Forelimb muscle (tissue), 1 donor: ENCODE measurements at places on chromosomes 16 and 17.

- no peak for DNase-seq
These were observed 20.4 kb downstream of the USP10 start for GRCh38 chr16:84720177-84720579.

DNA sequence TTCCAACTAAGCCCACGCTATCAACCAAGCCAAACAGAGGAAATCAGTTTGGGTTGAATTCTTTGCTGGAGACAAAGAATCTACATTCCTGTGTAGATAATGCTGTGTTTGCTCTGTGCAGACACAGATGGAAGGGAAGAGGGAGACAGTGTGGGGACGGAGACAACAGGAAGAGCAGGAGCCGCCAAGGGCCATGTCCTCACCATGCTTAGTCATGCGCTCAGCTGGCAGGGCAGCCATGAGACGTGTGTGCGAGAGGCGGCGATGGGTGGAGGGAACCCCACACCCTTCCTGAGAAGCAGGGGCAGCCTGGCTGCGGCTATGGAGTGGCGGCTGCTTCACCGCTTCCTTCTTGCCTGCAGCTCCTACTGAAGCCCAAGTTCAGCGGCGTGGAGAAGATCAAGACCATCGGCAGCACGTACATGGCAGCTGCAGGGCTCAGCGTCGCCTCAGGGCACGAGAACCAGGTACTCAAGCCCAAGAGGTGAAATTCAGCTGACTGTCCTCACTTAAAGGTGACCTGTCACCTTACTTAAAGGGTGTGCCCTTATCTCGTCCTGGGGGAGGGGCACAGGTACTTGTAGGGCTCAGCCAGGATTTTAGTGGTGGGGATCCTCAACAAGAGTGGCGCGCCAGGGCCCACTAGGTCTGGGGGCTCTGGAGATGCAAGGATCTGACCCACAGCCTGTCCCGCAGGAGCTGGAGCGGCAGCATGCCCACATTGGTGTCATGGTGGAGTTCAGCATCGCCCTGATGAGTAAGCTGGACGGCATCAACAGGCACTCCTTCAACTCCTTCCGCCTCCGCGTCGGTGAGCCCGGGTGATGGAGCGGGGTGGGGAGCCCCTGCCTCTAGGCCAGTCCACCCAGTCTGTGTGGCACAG, 47.5 kb downstream of the ADCY7 start:
- no peak for DNase-seq

- no peak for DNase-seq
These were observed 4.8 kb downstream of the P2RX1 start for GRCh38 chr17:3911271-3912053.

- DNase-seq: no peak
These were observed 166.0 kb upstream of the ZFHX3 start for GRCh38 chr16:73213732-73214455.

- no peak for DNase-seq
These were observed 69.9 kb downstream of the ABR start for GRCh38 chr17:1109606-1110540.

DNA sequence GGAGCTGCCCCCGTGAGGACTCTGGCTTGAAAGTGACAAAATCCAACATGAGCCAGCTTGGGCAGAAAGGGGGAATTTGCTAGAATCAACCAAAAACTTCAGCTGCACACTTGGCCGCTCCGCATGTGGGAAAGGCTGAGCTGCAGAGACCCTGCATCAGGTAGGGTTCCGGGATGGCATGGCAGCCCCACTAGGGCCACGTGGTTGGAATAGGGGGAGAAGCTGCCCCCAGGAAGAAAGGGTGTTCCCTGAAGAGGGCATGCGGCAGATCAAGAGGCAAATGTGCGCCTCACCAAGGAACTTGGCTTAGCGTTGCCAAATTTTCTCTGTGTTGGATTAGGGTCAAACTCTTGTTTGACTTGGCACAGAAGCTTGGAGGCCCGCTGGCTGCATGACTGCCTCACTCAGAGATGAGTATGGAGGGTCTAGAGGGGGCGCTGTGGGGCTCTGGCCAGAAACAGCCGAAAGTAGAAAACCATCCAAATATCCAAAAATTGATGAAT, 29.2 kb upstream of the WFIKKN2 start:
- DNase-seq: no peak

DNA sequence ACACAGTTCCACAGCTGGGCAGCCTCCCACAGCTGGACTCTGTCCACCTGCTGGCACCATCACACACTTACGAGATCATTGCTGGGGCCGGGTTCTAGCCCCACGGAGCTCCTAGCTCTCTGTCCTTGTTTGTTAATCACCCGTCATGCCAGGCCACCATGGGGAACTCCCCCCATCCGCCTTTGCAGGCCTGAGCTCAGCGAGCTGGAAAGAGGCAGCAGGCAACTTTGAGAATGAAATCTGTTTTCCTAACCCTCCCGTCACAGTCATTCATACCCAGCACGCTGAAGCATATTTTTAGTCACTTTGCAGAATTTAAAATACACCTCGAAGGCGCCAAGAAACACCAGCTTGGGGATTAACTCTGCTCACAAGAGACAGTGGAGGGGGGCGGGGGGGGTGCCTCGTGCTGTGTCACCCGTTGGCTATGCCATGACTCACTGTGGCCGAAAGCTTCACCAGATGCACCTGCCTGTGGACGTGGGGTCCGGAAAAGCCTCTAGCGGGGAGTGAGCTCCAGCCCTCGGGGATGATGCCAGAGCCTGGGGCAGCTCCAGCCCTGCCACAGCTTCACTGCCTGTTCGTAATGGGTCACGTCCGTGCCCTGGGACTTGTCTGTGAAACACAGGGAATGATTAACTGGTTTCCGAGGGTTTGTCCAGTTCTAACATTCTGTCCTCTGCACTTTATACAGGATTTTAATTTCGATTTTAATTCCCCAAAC, 1.4 kb upstream of the SPNS2 start:
- no peak for DNase-seq

DNA sequence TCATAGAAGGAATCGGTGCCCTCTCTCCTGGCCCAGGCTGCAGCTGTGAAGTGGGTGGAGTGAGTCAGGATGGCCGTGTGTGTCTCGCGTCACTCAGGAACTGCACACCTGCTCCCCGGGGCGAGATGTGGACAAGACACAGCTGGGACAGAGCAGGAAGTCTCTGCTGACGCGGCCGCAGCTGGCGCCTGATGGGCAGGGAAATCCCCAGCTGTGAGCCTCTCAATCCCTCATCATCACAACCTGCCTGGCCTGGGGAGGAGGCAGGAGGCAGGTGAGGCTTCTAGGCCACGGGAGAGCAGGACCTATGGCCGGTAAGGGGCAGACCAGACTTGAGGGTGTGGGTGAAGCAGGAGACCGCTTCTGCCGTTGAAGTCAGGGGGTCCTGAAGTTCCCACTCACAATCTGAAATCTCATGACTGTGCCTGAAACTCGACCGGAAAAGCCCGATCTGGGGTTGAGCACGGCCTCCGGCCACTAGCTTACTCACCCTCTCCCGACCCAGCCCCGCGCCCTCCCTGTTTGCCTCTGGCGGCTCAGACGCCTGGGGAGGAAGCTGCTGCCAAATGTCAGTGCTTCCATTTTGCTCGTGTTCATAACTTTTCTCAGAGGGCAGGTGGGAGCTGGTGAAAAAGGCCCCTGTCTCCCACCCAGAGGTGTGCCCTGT, 1.1 kb upstream of the TRPV3 start:
- no peak for DNase-seq

DNA sequence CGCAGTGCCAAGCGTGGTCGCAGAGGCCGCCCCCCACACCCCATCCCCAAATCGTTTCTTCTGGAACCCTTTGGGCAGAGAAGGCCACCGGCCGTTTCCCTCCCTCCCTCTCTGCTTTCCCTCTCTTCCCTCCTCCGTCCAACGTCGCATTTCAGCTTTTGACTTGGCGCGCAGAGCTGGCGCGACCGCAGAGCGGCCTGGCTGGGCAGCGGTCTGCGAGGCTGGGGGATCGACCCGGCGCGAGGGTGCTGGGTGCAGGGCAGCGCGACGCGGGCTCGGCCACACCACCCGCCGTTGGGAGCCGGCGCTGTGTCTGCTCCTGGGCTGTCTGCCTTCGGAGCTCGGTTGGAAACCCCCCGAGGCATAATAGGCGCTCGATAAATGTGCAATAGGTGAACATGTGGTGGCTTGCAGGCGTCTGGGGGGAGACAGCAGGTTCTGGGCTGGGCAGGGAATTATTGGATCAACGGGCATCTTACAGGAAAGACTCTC, 2.8 kb upstream of the NTN3 start:
- no peak for DNase-seq

GRCh38 chr16:67100569-67101310, 9.0 kb upstream of the PHAF1 start:
- DNase-seq: no peak

GRCh38 chr16:31079342-31079944, 5.2 kb downstream of the ZNF646 start:
- no peak for DNase-seq

- no peak for DNase-seq
These were observed 12.5 kb downstream of the TMIGD1 start for GRCh38 chr17:30321314-30321713.

GRCh38 chr16:31118223-31119155, 1.0 kb downstream of the KAT8 start:
- no peak for DNase-seq

- no peak for DNase-seq
These were observed at the start of gene TMC6 for GRCh38 chr17:78128551-78129350. Gene TMC6 (minus strand): TSS chr17:78128755. CDS start chr17:78126832, 1,923 bp downstream.

DNA sequence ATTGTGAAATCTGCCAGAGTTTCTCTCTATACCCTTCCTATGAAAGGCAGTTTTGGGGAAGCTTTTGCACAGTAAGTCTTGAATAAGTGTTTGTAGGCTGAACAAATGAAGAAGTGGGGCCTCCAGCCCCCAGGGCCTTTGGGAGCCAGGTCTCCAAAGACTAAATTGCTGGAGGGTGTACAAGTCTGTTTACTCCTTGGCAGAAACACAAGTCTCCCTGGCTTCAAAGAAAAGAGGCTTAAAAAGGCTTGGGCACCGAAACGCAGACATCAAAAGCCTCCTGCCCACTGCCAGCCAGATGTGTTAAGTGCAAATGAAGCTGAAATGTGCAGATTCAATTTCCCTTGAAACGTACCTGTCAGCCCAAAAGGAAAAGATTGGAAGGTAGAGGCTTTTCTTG, 146.3 kb downstream of the TMEM132E start:
- no peak for DNase-seq
